ENCODE measurements at places on chromosomes 3 and 15.

DNA sequence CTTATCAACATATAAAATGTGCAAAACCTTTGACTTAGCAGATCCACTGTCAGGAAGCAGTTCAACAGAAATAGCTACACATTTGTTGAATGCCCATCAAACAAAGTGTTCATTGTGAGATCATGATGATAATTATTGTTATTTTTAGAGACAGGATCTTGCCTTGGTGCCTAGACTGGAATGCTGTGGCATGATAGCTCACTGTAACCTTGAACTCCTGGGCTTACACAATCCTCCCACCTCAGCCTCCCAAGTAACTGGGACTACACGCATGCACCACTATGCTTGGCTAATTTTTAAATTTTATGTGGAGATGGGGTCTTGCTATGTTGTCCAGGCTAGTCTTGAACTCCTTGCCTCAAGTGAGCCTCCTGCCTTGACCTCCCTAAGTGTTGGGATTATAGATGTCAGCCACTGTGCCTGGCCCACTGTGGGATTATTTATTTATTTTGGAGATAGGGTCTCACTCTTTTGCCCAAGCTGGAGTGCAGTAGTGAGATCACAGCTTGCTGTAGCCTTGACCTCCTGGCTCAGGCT is 8.8 kb downstream of the MAP2K5 start:
- DNase-seq: no peak

- DNase-seq: no peak
Measured at GRCh38 chr15:75577401-75578172, 1.5 kb downstream of the PTPN9 start.

GRCh38 chr15:36331531-36332275 is 247.7 kb upstream of the CDIN1 start:
- DNase-seq: no peak

- DNase-seq: no peak
Measured at GRCh38 chr3:133280586-133280985, 119.3 kb upstream of the BFSP2 start.

- peak; percentile 43 for DNase-seq
Measured at GRCh38 chr15:33068007-33068481, 126.5 kb downstream of the FMN1 start.

DNA sequence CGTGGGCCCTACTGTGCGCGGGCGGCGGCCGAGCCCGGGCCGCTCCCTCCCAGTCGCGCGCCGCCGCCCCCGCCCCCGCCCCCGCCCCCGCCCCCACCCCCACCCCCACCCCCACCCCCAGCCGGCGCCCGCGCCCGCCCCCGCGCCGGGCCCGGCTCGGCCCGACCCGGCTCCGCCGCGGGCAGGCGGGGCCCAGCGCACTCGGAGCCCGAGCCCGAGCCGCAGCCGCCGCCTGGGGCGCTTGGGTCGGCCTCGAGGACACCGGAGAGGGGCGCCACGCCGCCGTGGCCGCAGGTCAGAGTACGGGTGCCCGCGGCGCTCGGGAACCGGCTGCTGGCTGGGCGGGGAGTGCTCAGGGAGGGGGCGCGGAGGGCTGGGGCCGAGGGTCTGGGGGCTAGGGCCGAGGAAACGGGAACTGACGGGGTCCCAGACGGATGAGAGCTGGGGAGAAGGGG is 1.1 kb upstream of the PPARG start:
- DNase-seq: peak; percentile 45

DNA sequence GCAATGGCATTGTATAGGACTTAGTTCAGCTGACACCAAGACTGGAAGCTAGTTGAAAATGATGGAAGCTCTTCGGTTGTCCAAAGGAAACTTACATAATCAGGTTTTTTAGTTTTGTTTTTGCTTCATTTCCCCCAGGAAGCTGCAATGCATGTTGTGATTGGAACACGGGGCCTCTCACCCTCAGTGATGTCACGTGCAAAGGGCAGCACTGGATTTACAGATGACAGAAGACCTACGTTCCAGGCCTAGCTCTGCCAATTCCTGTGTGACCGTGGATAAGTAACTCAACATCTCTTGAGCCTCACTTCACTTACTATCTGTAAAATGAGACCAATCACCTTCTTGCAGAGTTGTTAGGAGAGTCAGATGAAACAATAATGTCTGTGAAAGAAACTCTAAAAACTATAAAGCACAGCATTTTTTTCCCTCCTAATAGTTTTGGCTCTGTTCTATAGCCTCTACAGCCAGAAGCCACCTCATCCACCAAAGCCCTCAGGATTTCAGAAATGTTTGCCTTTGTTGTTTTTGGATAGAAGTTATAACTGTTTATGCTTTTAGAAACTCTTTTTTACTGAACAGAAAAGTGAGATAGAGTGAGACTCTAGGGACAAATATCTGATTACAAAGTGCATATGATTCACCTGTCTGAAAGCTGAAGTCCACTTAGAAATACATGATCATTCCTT is 4.6 kb downstream of the RBSN start:
- no peak for DNase-seq

DNA sequence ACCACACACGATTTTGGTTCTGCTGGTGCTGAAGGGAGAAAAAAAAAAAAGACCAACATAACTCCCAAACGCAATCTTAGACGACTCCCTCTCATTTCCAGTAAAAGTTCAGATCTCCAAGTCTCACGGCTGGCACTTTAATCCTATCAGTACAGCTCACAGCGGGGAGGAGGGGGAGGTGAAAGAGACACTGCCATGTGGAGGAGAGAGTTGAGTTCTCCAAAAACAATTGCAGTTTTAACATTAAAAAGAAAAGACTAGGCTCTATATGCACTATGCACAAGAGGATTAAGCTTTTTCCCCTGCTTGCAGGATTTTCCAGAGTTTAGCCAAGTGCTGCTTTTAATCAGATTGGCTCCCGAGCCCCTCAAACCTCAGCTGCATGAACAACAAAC is 16.8 kb downstream of the BMF start:
- DNase-seq: no peak

GRCh38 chr3:81279481-81280379 is 481.7 kb downstream of the GBE1 start:
- DNase-seq: no peak

- no peak for DNase-seq
Measured at GRCh38 chr15:60005352-60006202, 1.5 kb downstream of the FOXB1 start.
